ENCODE measurements at places on chromosomes 3 and 15.

DNA sequence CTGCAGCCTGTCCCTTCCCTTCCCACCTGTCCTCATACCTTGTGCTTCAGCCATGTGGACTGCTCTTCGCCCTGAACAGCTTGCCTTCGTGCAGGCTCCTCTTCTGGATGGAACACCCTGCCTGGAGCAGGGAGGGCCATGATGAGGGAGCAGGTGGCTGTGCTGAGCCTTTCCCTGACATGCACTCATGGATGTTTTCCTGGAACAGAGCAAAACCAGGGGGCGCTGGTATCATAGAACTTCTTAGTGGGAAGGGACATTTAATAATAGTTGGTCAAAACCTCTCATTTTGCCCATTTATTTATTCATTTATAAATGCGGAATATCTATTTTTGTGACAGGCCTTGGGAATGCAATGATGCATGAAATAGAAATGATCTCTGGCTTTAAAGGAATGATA is 149.3 kb downstream of the CACNA1D start:
- no peak for DNase-seq

DNA sequence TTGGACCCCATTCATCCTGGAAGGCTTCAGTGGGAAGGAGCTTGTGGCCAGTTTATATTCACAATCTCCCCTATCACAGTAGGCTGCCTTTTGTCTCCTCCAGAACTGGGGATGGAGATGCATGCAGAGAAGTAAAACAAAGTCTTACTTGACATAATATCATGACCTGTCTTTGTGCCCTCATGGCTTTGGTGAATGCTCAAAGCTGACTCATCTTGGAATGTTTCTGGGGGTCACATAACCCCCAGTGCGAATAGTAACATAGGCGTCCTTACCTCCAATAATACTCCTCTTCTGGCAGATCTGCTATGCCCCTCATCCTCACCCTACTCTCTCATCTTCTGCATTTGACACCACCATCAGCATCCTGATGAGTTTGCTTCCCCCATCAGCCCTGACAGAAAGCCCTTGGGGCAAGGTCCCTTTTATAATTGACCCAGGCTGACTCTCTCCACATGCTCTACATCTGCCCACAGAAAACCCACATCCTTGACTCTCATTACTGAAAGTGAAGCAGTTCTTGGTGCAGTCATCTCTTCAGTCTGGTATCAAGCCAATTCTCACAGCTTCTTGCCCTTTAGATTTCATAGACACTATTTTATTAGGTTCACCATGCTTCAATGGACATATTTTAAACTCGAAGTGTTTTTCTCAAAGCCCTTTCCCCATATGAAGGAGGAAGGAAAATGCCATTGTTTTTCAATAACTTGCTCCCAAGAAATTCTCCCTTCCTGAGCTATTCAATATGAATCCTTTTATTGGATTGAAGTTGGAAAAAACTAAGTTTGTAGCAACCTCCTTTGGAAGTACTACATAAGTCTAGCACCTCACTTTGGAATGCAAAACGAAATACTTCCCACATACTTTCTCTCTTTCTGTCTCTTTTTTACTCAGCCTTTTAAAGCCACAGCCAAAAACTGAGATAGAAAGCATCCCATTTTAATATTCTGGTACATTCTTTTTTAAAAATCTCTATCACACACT is 36.6 kb downstream of the OSTN start:
- no peak for DNase-seq

GRCh38 chr15:51044037-51044727 is 50.5 kb downstream of the TNFAIP8L3 start:
- DNase-seq = no peak

DNA sequence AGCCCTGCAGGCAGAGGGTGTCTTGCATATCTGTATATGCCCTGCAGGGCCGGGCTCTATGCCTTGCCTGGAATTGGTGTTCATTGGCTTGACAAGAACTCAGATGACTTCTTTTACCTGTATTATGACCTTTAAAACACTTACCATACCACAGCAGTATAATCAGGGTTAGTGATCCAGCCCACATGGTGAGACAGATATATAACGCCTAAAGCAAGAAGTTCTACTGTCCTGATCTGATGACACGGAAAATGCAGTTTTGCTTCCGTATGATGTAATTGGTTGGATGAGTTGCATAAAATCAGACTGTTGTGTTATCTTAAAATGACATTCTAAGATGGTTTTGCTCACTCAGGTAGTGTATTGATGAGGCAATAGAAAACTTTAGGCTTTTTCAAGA is 9.4 kb downstream of the CCDC174 start:
- DNase-seq = no peak

DNA sequence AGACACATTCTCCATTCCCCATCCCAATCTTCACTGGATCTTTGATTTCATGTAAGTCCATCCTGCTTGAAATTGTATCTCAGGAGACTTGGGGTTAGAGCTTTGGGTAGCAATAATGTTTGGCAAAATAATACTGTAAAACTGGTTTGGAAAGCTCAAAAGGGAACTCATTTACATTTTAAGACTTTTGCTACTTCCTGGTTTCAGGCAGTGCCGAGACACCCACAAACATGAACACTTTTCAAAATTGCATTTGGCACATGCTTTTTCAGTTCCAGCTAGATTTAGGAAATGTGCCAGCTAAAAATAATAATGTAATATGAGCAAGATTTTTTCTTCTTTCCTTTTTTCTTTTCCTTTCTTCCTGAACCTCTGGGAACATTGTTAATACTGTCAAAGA is 145.7 kb upstream of the CBLB start:
- DNase-seq = no peak

GRCh38 chr3:9402410-9403228 is 5.2 kb downstream of the SETD5 start:
- no peak for DNase-seq

GRCh38 chr3:63034101-63034500 is 158.9 kb upstream of the CADPS start:
- no peak for DNase-seq

Data from CMK (cell line).